ENCODE measurements at places on chromosomes 3 and 15. TPM values are rescaled to one million over a fixed set of nuclear protein-coding genes. Genes with fewer than 3 reads are reported as not detected.

Gene PCYT1A
- total RNA-seq, result 96.2 TPM

Gene COL6A6
- total RNA-seq, result 0.08 TPM

- no peak for DNase-seq
These were observed 42.4 kb downstream of the ZNF710 start for GRCh38 chr15:90043530-90044010.

GRCh38 chr15:82272154-82272553 is 9.5 kb downstream of the SAXO2 start:
- DNase-seq, result no peak

- no peak for DNase-seq
These were observed 23.4 kb upstream of the MAP4 start for GRCh38 chr3:48039487-48040190.

GRCh38 chr3:124467980-124468902 is 262.0 kb upstream of the UMPS start:
- no peak for DNase-seq

Gene FBXO40
- total RNA-seq, result not detected

GRCh38 chr15:91529534-91529933 is 324.0 kb upstream of the SLCO3A1 start:
- DNase-seq, result no peak

Gene MFSD1
- 67.9 TPM for total RNA-seq

DNA sequence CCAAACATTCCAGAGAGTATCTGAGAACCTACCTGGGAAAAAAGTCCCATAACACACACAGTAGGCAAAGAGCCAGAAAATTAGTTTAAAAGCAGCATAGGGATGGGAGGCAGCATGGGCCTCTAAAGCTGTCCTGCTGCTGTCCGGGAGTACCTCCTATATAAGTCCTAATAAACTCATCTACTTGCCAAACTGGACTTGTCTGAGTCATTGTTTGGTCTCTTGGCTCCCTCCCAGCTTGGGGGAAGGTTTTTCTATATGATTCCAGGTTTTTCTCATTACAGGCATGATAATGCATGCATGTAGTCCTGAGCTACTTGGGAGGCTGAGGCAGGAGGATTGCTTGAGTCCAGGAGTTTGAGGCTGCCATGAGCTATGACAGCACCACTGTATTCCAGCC is 17.5 kb upstream of the HACD2 start:
- DNase-seq, result no peak

Gene CTXN2
- total RNA-seq, result not detected
